Activated CD4-positive, alpha-beta T cell treated with anti-CD3 and anti-CD28 coated beads for 4 hours (primary cell): ENCODE measurements at places on chromosomes 11 and 22.

DNA sequence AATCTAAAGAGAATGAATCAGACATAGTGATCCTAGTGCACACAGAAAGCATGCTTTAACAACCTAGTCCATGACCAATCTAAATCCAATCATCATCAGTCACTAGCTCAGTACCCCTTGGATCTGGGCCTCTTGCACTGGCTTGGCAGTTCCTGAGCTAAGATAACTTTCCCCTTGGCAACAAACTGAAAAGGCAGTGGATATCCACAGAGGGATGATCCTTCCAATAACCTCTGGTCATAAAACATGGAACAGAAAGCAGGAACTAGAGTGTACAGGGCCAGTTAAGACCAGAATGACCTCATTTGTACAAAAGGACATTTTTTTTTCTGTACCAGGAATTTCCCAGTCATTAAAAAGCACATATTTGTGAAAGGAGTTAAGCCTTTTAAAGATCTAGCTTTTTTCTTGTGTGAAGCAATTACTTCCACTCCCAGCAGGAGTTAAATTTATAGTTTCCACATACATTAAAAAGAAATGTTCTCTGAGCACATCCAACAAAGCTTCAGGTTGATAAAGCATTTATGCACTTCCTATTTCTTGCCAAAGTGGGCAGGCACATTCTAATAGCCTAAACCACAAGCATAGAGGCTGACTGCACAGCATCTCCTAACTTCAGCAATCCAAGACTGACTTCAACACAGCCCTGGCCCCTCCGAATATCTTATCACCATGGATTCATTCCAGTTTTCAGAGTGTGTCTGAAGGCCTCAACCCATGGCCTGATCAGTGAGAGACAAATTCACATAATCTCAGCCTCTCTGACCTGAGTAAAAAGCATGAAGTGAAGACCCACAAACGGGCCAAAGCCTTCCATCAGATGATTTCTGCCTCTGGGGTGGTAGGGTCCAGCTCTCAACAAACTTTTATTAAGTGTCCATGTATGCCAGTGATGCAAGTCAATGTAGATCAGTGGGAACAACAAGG, 29.9 kb downstream of the GUCY1A2 start:
- DNase-seq, result no peak

GRCh38 chr11:8329847-8330361, 66.2 kb upstream of the LMO1 start:
- no peak for DNase-seq

- DNase-seq, result no peak
Observed at GRCh38 chr11:47185305-47186075, 744 bp downstream of the PACSIN3 start.

DNA sequence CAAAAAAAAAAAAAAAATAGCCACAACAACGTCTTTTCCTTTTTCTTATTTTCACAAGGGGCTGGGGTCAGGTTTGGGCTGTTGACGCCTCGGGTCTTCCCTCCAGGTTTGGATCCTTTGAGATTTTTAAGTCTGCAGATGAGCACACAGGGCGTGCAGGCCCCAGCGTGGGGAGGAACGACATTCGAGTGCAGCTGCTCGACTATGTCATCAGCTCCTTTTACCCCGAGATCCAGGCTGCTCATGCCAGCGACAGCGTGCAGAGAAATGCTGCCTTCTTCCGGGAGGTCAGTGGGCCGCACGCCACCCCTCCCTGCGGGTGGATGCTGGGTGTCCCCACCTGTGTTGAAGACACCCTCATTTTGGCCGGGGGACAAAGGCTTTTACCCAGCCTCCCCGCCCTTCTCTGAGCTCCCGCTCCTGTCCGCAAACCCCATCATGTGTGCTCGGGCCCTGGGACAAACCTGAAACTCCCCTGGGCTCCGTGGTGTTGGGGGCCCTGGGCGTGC, 7.7 kb downstream of the SELENOO start:
- DNase-seq, result no peak

DNA sequence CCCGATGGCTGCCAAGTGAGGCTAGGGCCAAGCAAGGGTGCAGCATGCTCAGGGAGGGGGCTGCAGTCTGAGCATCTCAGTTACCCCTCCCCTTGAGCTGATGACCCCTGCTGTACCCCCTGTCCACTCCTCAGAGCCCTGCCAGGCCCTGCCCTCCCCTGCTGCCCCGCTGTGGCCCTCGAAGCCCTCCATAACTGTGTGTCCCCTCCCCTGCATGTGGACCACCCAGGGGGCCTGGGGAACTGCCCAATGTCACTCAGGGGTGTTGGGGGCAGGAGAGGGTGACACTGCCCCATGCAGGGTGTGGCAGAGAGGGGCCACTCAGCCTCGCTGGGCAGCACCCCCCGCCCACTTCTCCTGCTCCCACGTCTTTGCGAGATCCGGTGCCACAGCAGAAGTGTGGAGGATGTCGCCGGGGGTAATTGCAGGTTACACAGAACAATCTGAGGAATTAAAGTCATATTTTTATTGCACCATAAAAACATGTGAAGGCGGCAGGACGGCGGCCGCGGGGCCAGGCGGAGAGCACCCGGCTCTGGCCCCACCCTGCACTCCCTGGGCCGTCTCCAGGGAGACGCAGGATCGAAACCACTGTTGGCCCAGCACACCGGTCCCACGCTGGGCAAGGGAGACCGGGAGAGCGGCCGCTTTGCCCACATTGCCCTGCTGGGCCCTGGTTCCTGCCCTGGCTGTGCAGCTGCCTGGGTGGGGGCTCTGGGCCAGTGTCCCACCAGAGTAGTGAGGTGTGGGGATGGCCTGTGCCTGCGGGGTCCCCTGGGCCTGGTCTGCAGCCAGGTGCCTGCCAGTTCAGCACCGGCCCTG, 18.7 kb upstream of the GNB1L start:
- DNase-seq, result no peak

DNA sequence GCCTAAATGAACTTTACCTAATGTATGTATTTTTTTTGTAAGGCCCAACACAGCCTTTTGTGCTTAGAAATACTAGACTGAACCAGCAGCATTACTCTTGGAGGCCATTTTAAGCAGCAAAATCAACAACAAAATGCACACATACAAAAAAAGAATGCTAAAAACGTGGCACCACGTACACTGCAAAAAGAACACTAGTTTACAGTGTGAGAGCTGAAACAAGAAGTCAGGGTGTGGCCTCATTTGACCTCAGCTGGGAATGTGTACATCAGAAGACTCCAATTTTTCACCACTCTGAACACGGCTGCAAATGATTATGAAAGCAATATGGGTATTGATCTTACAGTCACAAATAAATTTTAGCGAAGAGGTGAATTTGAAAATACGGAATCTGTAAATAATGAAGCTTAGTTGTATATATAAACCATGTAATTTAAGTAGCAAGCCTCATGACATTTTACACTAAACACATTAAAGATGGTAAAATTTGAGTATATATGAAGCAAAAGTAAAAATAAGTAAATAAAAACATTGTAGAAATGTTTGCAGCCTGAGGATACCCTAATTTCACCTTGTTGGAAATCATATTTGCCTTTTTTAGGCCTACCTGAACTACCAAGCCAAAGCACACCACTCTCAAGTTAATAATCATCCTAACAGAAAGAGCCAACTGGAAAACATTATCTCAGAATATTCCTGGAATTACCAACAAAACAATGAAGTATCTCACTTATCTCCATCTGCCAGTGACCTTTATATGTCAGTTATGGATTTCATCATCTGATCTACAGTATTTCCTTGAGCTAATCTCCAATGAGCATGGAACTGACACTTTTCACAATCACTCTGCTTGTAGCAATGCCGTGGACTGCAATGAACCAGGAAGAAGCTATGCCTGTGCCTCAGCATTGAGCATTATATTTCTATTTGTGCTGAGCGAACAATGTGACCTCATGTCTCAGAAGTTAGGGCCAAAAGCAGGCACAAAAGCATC, 319.5 kb upstream of the FAT3 start:
- no peak for DNase-seq

GRCh38 chr11:103898065-103898464, 138.4 kb upstream of the DDI1 start:
- no peak for DNase-seq
